Neuronal stem cell (in vitro differentiated cells): ENCODE measurements at places on chromosomes 7 and 10.

DNA sequence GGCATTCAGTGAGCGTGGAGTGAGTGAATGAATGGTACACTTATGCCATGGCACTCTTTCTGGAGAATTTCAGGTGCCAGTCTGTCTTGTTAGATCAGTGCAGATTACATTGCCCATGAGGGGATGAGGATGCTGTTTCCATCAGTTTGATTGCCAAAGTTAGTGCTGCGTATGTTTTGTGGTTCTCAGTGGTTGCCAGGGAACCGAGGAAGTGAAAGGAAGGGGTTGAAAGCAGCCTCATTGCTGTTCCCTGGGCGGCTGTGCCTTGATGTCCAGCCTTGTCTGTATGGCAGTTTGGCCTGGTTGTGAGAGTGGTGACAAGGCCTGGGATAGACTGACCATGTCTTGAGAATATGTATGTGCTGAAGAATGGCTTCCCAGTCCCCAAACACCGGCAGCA lies 30.2 kb downstream of the WBP1L start:
- no peak for DNase-seq

DNA sequence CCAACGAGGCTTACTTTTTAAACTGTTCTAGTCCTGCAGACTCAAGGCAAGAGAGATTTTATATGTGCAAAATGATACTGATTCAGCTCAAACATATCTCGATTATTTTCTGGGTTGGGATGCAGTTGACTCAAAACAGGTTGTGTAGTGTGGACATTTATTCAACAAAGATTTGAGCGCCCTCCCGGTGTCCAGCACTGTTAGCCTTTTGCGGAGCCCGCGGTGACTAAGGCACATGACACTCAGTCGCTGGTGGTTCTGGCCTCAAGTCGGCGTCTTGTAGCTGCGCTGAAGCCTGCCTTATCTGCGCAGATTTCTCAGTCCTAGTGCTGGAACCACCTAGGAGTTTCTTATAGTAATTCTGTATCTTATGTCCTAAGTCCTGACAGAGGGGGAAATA lies 938 bp upstream of the CADPS2 start:
- peak; percentile 41 for DNase-seq

- DNase-seq, result no peak
Observed at GRCh38 chr7:39525926-39526325, 40.3 kb upstream of the YAE1 start.

DNA sequence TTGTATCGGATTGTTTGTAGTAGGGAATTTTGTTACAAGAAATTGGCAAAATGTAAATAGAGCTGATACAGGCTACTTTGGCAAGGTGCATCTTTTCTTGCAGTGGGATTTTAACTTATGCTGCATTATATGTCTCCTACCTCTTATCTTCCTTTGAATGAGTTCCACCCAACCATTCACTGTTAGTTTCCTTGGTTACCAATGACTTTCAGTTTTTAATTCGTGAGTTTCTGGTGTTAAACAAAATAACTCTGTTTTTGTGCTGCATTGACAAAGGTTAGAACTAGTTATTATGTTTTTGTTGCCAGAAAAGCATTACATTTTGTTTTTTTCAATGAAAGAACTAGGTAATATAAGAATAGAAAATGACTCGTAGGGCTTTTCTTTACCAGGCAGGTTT lies 327.2 kb downstream of the LHFPL3 start:
- no peak for DNase-seq

DNA sequence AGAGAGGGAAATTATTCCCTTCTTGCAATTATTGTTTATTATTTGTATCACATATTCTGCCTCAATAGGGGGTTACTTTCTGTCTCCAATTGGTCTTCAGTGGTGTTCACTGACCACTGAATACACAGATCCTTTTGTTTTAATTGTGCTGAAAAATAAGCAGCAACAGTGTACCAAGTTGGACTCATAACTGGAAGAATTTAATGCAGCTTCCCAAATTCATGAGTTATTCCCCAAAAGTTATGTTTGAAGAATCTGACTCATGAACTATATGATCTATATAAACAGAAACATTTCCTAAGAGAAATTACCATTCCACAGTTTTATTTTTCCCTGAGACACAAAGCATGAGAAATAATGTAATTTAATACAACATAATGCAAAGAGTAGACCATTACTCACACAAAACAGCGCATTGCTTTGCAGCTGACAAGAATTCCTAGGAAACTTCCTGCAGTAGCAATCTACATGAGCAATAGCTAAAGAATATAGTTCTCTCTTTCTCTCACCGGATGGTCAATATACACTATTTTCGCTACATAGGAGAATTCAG lies 479.2 kb downstream of the HTR7 start:
- no peak for DNase-seq

- no peak for DNase-seq
Observed at GRCh38 chr10:43287056-43288007, 20.5 kb upstream of the RASGEF1A start.

DNA sequence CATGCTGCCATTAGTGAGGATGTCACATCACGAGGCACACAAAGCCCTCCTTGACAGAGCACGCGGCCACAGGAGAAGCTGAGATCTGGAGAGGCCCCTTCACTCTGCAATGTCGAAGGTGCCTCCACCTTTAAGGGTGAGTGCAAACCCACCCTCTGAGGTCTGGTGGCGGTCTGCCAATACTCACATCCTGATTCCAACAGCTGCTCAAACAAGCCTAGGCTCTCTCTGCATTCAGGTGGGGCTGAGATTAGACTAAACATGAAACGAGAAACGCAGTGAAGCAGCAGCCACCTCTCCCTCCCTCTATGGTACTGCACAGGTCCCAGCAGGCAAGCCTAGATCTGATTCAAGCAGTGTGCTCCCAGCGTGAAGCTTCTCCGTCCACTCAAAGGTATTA lies 151.8 kb downstream of the TCERG1L start:
- DNase-seq, result no peak

- no peak for DNase-seq
Observed at GRCh38 chr10:63665670-63666134, 144.5 kb downstream of the REEP3 start.

DNA sequence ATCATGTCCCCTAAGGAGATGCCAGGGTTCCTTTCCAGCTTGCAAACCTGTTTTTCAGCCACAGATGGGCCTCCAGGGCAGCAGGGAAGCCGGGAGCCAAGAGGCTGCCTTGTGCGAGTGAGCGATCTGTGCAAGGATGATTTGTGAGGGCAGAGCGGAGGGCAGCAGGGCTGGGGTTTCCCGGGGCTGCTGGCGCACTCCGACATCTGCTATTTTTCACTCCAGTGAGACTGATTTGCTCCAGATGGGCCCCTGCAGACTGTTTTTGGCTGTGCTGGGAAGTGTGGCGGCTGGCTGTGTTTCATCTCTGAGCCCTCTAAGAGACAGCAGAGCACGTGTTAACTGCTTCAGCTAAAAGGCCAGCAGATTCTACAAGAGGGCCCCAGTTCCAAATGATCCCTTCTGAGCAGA lies 466.2 kb downstream of the TYW1 start:
- DNase-seq, result no peak

GRCh38 chr10:58299580-58299979 lies 30.6 kb downstream of the CISD1 start:
- DNase-seq, result peak; percentile 36

DNA sequence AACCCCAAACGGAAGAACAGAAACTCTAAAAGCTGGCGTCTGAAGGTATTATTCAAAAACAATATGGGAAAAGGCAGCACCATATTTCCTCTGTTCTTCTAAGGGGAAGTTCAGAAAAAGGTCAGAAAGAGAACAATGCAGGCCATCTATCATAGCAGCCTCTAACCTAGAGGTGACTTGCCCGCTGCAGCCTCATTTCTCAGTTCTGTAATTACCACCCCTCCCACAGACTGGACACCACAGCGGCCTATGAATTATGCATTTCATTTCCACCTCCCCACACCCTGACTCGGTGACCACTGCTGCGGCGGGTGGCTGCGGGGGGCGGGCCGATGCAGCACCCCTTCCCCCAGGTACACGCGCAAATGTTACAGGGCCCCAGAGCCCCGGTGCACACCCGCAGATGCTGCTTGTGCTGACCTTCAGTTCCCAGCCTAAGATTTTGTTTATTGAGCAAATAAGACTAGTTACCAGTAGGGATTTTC lies 125.5 kb downstream of the CLEC2L start:
- DNase-seq, result no peak

GRCh38 chr7:134732728-134733127 lies 46.7 kb upstream of the CALD1 start:
- no peak for DNase-seq

DNA sequence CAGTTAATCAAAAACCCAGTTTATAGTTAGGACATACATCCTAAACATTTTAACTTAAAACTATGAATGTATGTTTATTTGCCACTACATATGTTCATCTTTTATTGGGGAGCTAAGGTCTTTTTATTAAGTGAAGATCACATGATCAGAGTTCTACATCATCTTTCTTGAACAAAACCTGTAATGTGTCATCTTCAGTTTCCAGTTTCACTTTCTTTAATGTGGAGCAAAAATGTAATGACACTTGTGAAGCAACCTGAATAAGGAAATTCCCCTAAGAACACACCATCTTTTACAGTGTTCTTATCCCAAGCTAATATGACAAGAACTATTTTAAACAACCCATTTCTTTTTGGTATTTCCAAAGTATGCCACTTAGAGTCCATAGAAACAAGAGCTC lies 166.7 kb upstream of the BET1 start:
- DNase-seq, result no peak

DNA sequence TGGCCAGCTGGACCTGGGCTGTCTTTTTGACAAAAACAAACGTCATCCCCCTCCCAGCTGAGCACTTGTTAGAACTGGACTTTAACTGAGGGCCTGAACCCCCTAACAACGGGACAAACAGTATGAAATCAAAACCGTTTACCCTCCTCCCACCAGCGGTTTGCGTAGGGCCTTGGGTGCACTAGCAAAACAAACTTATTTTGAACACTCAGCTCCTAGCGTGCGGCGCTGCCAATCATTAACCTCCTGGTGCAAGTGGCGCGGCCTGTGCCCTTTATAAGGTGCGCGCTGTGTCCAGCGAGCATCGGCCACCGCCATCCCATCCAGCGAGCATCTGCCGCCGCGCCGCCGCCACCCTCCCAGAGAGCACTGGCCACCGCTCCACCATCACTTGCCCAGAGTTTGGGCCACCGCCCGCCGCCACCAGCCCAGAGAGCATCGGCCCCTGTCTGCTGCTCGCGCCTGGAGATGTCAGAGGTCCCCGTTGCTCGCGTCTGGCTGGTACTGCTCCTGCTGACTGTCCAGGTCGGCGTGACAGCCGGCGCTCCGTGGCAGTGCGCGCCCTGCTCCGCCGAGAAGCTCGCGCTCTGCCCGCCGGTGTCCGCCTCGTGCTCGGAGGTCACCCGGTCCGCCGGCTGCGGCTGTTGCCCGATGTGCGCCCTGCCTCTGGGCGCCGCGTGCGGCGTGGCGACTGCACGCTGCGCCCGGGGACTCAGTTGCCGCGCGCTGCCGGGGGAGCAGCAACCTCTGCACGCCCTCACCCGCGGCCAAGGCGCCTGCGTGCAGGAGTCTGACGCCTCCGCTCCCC lies at the start of gene IGFBP1:
IGFBP1 (plus strand) TSS at position 304 of the 808 bp plus-strand sequence; CDS start at position 469, 165 bp downstream.
- peak; percentile 20 for DNase-seq

- no peak for DNase-seq
Observed at GRCh38 chr7:70624500-70625103, 507.3 kb upstream of the GALNT17 start.

- DNase-seq, result no peak
Observed at GRCh38 chr10:21057436-21057835, 160.3 kb upstream of the NEBL start.

- DNase-seq, result no peak
Observed at GRCh38 chr10:28248092-28248491, 54.8 kb downstream of the MPP7 start.

DNA sequence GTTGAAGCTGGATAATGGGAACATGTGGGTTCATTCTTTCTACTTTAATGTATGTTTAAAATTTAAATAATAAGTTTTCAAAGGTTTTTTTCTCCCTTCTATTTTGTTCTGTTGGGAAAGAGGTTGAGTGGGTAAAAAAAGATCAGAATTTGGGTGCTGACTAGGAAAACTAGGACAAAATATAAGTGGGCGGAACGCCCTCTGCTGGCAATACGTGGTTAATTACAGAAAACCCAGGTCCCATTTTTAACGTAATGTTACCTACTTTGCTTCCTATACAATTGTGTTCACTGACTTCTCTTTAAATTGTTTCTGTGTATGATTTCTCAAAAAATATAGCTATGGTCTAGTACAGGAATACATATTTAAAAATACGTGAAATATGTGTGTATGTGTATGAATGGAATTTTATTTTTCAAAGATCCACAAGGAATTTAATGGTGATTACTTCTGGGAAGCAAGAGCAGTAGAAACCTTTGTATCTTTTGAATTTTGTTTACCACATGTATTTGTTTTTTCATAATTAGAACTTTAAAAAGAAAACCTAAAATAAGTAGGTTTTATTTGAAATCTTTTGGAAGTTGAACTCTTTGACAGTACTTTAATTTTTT lies 8.7 kb downstream of the ECD start:
- peak; percentile 31 for DNase-seq

GRCh38 chr10:75233444-75234016 lies 2.2 kb downstream of the COMTD1 start:
- DNase-seq, result no peak

DNA sequence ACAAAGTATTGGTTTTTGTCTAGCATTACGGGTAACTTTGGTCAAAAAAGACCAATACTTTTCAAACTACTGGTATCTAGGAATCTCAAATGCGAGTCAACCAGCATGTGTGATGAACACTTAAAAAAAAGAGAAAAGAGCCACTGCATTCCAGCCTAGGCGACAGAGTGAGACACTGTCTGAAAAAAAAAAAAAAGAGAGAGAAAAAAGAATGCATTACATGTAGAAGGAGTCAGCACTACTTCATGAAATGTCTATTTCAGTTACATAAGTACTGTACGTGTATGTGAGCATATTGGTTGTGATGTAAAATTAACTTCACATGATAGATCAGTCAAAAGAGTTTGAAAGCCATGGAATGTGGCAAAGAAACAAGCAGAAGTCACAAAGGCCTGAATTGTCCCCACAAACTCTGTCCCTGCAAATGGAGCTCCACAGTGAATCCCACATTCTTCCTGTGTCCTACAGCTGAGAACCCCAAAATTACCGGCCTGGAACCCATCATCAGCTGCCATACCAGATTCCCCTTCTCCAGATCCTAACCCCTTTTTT lies 1.6 kb downstream of the DENND11 start:
- no peak for DNase-seq

GRCh38 chr10:117353684-117354083 lies 21.6 kb downstream of the PDZD8 start:
- no peak for DNase-seq

- no peak for DNase-seq
Observed at GRCh38 chr10:129085811-129086210, 381.2 kb upstream of the MGMT start.

DNA sequence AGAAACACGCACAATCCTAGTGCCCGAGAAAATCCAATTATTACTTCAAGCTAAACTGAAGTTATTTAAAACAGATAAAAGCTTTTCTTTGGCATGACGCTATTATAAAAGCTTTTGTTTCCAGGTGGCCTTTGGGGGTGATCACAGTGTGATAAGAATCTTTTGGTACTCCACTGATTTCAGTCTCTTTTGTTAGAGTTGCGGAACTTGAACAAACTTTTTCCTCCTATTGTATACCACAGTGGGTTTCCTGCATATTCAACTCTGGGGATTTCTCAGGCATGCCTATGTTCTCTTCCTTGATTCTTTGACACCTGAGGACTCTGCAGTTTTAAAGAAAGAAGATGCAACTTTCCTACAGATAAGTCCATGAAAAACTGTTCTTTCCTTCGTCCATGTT lies 99.7 kb upstream of the PITRM1 start:
- no peak for DNase-seq

GRCh38 chr10:16341637-16342036 lies 95.2 kb upstream of the PTER start:
- no peak for DNase-seq
